ENCODE measurements at places on chromosomes 11 and 22.
A peak's percentile ranks its signal among the peaks of the same experiment; 100 is the strongest.

DNA sequence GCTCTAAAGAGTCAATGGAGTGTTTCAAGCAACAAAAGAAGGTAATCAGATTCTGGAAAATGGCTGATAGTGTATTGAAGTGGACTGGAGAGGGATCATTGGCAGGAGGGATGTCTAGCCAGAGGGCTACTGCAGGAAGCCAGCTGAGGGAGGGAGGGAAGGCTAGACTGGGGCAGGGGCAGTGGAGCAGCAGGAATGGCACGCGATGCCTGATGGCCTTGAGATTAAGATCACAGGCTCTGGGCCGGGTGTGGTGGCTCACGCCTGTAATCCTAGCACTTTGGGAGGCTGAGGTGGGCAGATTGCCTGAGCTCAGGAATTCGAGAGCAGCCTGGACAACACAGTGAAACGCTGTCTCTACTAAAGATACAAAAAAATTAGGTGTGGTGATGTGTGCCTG, 47.5 kb upstream of the PRDM11 start:
- DNase-seq: no peak

GRCh38 chr22:33382436-33382835, 324.3 kb upstream of the SYN3 start:
- DNase-seq: no peak

DNA sequence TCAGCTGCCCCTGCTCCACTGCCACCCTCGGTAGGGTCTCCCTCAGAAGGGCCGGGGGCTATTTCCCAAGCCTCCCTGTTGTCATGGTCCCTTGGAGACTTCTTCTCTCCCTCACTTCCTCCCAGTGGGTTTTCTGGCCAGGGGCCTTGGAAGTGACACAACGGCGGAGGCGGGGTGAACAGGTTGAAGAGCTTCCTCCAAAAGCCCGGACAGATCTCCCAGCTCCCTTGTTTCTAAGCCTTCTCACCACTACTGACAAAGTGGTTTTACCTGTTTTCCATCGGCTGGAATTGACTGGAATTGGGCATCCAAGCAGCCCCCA, 14.5 kb downstream of the MYH9 start:
- DNase-seq: peak; percentile 32

DNA sequence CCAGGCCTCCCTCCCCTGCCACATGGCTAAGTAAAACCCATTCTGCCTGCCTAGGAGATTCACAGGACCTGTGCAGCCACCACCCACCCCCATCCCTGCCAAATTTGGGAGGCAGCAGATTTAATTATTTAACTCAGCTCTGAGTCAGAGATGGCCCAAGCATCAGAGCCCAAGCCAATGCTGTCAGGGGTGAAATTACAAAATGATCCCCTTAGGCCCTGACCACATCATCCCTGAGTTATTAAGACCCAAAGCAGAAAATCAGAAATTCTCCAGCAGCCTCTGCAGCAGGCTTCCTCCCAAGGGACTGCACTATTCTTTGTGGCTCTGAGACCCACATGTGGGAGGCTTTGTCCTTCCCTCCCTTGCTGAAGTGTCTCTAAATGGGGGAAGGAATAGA, 52.8 kb upstream of the RRAS2 start:
- DNase-seq: peak; percentile 84

DNA sequence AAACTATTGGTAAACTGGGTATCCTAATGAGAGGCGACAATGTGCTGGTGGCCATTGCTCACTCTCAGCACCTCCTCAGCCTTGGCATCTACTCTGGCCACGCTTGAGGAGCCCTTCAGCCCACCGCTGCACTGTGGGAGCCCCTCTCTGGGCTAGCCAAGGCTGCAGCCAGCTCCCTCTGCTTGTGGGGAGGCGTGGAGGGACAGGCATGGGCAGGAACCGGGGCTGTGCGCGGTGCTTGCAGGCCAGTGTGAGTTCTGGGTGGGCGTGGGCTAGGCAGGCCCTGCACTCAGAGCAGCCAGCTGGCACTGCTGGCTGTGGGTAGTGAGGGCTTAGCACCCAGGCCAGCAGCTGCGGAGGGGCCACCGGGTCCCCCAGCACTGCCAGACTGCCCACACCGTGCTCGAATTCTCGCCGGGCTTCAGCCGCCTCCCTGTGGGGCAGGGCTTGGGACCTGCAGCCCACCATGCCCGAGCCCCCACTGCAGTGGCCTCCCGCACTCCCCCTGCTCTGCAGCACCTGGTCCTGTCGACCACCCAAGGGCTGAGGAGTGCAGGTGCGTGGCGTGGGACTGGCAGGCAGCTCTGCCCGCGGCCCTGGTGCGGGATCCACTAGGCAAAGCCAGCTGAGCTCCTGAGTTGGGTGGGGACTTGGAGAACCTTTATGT, 575.9 kb upstream of the ANO3 start:
- DNase-seq: no peak

DNA sequence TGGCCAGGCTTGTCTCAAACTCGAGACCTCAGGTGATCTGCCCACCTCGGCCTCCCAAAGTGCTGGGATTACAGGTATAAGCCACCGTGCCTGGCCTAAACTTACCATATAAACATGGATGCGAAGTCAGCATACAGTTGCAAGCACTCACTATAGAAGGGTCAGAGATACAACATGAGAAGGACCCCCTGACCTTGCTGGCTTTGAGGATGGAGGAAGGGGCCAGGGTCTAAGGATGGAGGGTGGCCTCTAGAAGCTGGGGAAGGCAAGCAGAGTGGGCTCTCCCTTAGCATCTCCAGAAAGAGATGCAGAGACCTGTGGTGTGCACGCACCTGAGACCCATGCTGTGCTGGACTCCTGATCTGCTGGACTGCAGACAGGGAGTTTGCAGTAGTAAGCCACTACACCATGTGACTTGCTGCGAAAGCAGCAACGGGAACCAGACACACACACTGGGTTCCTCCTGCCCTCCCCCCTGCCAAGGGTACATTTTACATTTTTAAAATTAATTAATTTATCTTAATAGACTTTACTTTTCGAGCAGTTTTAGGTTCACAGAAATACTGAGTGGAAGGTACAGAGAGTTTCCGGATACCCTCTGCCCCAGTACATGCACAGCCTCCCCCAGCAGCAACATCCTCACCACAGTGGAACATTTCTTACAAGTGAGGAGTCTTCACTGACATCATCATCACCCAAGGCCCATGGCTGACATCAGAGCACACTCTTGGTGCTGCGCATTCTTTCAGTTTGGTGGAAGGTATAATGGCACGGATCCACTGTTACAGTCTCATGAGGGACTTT, 170.1 kb upstream of the B3GAT1 start:
- DNase-seq: no peak

GRCh38 chr22:22749167-22749758, 104.8 kb downstream of the GGTLC2 start:
- no peak for DNase-seq

GRCh38 chr22:21045585-21046294, at the start of gene LRRC74B:
Gene LRRC74B (plus strand): TSS chr22:21045946. CDS start chr22:21045987, 41 bp downstream.
- DNase-seq: peak; percentile 95

DNA sequence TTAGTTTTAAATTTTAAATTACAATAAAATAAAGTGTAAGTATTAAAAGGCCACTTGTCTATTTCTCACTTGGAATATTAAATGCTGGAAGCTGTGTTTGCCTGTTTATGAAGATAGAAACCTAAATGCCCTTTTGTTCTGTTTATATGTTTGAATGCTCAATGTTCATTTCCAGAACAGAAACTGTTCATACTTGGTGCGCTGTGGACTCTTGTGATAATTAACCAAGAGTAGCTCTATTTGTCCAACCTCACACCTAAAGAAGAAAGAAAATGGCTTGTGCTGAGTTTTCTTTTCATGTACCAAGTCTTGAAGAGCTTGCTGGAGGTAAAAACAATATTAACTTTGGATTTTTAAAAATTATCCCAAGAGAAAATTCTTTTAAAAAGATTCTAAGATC, 5.7 kb downstream of the C11orf54 start:
- DNase-seq: no peak

- no peak for DNase-seq
Measured at GRCh38 chr11:41377709-41378394, 81.6 kb downstream of the LRRC4C start.

- peak; percentile 26 for DNase-seq
Measured at GRCh38 chr11:13207270-13207664, 70.3 kb upstream of the BMAL1 start.

DNA sequence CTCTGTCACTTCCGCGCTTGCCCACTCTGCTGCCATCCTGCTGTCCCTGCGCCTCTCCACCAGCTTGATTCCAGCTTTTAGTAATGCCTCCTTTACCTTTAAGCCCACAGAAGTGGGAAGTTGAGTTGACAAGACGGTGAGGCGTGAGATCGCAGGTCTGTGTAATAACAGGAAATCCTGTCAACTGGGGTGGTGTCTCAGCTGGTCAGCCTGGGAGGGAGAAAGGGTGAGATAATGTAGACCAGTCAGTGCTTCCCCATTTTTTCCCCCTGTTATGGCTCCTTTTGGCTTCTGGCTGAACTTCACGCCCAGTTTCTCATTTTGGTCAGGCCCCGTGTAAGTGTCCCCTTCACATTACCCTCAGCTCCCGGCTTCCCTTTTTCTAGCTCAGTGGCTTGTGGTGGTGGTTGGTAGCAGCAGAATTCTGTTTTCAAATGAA, 98.9 kb downstream of the TRAF6 start:
- DNase-seq: peak; percentile 39
